ENCODE measurements at places on chromosomes 5 and 9. TPM values are rescaled to one million over a fixed set of nuclear protein-coding genes. Genes with fewer than 3 reads are reported as not detected.

The WDR38 gene
- not detected for total RNA-seq

DNA sequence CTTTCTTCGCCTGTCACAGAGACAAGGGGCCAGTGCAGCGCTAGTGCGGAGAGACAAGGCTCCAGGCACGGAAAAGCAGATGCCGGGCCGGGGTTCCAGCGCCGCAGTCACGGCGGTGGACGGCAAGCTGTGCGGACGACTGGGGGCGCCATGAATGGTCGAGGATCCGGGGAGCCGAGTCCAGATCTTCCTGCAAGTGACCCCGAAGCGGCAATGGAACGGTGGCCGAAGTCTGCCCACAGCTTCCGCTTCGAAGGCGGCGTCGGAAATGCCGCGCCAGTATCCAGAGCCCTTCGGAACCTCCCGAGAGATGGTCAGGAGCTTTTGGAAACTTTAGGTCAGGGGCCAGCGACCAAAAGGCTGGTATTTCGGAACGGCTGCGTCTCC, 601 bp upstream of the FAF2 start:
- DNase-seq: no peak

- no peak for DNase-seq
Observed at GRCh38 chr5:1771149-1772065, 28.2 kb downstream of the MRPL36 start.

GRCh38 chr5:178331491-178331996, 98.9 kb upstream of the PHYKPL start:
- DNase-seq: peak; percentile 16

The PCDHB15 gene
- under 0.01 TPM for total RNA-seq

The CCDC112 gene
- 4.5 TPM for total RNA-seq

The IL3 gene
- not detected for total RNA-seq

DNA sequence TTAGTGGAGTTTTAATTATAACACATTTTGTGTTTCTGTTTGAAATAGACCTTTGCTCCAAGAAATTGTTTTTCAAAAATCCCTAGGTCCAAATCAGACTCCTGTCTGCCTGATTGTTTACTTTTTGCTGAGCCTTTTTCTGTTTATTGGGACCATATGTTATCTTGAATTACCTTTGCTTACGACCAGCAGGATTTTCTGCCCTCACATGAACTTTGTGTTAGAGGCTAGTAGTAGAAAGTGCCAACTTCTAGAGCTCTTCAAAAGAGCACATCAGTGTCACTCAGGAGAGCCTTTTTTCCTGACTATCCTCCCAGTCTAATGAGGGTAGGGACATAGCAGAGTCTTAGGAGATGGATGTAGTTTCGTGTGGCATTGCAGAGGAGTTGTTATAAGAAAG, 10.2 kb downstream of the RECK start:
- no peak for DNase-seq

- DNase-seq: no peak
Observed at GRCh38 chr5:56202483-56202882, 30.6 kb downstream of the ANKRD55 start.

DNA sequence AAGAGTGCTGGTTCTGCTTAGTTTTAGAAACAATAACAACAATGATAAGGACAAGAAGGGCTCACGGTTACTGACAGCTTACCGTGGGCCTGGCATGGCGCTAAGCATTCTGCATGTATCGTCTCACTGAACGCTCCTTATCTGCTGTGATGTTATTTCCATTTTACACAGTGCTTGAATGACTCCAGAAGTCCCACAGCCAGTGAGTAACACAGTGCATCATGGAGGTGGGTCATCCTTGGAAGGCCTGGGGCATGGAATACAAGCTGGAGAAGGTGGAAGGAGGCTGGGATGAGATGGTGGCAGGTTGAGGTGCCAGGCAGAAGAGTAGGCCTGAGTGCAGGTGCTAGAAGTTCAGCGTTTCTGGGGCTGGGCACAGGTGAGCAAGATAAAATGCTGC, 36.5 kb upstream of the FAT2 start:
- DNase-seq: peak; percentile 96

GRCh38 chr5:75342836-75343235, 5.8 kb downstream of the HMGCR start:
- DNase-seq: no peak

The LIFR gene
- 4.4 TPM for total RNA-seq

GRCh38 chr5:66540078-66540477, 56.1 kb upstream of the MAST4 start:
- peak; percentile 94 for DNase-seq

GRCh38 chr9:74742792-74743730, 144.7 kb downstream of the TRPM6 start:
- peak; percentile 30 for DNase-seq

The PPP2R2B gene
- total RNA-seq: under 0.01 TPM

The P4HA2 gene
- total RNA-seq: 190 TPM

DNA sequence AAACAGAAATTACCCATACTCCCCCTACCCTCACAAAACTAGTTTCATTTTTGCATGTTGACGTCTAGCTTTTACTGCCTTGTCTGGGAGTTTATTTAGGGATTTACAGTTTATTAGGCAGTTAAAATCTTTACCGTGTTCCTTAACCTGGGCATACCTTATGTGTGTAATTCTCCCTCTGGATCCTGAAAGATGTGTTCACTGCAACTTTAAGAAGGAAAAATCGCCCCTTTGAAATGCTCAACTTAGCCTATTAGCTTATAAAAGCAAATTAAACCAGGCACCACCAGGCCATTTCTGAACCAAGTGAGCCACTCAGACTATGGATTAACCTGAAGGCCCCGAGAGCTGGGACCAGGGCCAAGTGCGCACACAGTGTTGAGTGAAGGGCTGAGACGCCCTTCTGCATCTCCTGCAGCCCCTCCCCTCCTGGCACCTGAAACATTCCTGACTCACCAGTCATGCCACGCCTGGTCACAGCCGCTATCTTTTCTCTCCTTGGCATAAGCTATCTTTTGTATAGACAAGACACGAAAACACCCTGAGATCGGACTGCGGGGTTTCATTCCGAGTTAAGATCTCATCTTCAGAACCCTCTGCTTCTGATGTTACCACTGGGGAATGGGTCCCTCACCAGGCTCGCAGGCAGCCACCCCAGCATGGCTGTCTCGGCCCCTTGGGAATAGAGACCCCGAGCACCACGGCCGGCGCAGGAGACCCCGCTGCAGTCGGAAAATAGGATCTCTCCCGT, 111.9 kb downstream of the ROR2 start:
- DNase-seq: peak; percentile 89

DNA sequence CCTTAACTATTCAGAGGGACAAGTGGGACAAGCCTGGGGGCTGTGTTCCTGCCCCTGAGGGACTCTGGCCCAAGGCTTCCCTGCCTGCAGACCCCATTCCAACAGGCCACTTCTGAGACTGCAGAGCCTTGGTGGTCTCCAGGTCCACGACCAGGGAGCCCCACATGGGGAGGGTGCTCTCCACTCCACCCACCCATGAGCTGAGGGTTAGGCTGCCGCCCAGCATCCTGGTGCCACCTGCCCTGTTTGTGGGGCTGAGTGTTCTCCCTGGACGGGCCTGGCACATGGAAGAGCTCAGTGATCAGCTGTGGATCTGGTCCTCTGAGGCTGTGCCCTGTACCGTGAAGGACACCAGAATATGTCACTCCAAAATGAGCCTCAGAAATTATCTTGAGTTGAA, 2.5 kb upstream of the ABO start:
- no peak for DNase-seq

The GPR151 gene
- total RNA-seq: not detected

- no peak for DNase-seq
Observed at GRCh38 chr5:113043491-113043931, 66.9 kb downstream of the DCP2 start.

The PROB1 gene
- 0.51 TPM for total RNA-seq

DNA sequence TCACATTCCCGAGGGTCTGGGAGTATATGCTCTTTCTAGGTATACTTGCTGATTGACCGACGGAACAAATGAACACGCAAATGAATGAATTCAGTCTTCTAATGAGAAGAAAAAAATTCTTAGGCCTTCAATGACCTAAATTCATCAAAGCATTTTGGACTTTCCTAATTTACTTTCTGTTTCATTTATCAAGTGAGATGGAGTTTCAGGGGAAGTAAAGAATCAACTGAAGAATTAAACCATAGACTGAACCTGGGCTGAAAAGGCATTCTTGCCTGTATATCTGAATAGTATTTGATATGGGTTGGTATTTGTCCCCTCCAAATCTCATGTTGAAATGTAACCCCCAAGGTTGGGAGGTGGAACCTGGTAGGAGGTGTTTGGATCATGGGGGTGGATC, 64.1 kb downstream of the ZFAND5 start:
- DNase-seq: no peak

- DNase-seq: no peak
Observed at GRCh38 chr9:137126786-137127185, 12.2 kb upstream of the GRIN1 start.

The NR6A1 gene
- total RNA-seq: 2.9 TPM

GRCh38 chr9:133383438-133383837, 7.3 kb downstream of the STKLD1 start:
- no peak for DNase-seq

DNA sequence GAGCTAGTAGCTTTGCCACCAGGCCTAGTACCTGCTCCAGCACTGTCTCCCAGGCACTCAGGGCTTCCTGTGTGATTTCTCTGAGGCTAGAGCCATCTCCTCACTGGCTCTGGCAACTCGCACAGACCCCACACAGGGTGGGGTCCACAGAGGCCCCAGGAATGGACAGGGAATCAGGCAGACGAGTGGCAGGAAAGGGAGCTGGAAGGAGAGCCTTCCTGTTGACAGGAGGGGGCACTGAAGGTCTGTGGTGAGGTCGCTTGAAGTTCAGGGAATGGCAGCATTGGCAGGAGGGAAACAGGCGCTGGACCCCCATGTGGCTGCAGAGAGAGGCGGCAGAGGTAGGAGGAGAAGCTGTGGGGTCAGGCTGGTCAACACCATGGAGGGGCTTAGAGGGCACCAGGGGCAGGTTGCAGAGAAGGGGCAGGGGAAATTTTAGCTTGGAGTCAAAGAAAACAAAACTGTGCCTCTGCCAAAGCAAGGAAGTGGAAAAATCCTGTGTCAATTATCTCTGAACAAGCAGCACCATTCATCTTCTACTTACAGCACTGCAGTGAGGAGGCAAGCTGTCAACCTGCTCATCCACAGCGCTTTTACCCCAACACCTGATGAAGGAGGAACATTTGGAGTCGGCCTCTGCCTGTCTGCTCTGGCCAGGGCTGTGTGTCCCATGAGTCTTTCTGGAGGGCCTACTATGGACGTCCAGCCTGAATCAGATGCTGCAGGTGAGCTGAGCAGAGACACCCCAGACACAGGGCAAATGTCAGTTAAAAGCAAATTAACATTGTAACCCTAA, 270.2 kb downstream of the FSTL4 start:
- no peak for DNase-seq

DNA sequence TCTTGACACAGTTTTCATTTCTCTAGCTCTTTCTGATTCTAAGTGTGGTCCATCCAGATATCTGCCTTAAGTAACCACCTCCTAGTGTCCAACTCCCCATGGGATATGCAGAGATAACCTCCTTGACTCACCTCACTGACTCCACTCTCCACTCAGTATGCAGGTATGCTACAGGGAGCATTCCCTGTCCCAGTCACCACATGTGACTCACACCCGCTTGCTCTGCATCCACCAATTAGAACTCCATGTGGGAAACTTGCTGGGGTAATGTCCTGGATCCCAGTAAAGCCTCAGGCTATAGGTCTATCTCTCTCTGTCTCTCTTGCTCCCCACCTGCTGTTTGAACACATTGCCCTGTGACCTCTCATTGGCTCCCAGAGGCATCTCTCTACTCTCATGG, 563.9 kb downstream of the HTR1A start:
- peak; percentile 74 for DNase-seq

The ANXA6 gene
- total RNA-seq: 11.3 TPM

DNA sequence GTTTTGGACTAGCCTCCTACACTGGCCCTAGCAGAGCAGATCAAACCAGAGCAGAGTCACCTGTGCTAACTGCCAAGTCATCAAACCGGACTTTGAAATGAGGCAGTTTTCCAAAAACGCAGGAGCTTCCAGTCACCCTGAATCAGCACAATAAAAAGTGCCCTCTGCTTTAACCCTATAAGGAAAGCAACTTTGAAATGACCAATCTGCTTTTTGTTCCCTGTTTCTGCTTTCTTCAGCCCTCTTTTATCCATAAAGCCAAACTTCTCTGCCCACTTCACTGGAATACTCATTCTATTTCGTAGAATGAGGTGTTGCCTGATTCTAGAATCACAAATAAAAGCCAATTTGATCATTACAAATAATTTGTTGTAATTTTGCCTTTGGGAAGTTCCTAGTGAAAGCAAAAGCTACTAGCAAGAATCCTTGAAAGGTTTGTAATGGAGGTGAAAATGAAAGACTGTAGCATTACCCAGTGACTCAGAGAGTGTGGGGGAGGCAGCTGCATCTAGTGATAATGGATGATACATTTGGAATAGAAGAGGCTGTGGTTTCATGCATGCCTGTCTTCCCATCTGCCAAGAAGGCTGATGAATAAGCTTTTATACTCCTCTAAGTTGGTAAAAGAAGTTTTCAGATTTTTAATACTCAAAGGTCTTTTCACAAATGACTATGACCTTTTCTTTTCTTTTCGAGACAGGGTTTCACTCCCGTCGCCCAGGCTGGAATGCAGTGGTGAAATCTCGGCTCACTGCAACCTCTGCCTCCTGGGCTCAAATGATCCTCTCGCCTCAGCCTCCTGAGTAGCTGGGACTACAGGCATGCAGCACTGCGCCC, 14.9 kb downstream of the SPAAR start:
- peak; percentile 90 for DNase-seq

- no peak for DNase-seq
Observed at GRCh38 chr5:178186427-178186826, 744 bp downstream of the GMCL2 start.

The ADGRD2 gene
- total RNA-seq: not detected

The MYMK gene
- not detected for total RNA-seq
